ENCODE measurements at places on chromosomes 3 and 15. TPM values are rescaled to one million over a fixed set of nuclear protein-coding genes. Genes with fewer than 3 reads are reported as not detected.
A peak's percentile ranks its signal among the peaks of the same experiment; 100 is the strongest.

Gene ZNF660
- 6.2 TPM for total RNA-seq

Gene CCDC191
- 2.3 TPM for total RNA-seq

Gene GP9
- 0.40 TPM for total RNA-seq

GRCh38 chr15:85607141-85607806 lies 187.5 kb downstream of the KLHL25 start:
- no peak for DNase-seq
- peaks cover 2% of the 10 kb centered on the region for H3K36me3 ChIP-seq

GRCh38 chr3:23182996-23183513 lies 20.1 kb upstream of the UBE2E2 start:
- H3K4me1 ChIP-seq: no peaks in the 10 kb centered on the region
- H3K27me3 ChIP-seq: no peaks in the 10 kb centered on the region
- no peak for DNase-seq
- H3K27ac ChIP-seq: no peak overlapping the region
- H3K36me3 ChIP-seq: no peaks in the 10 kb centered on the region

DNA sequence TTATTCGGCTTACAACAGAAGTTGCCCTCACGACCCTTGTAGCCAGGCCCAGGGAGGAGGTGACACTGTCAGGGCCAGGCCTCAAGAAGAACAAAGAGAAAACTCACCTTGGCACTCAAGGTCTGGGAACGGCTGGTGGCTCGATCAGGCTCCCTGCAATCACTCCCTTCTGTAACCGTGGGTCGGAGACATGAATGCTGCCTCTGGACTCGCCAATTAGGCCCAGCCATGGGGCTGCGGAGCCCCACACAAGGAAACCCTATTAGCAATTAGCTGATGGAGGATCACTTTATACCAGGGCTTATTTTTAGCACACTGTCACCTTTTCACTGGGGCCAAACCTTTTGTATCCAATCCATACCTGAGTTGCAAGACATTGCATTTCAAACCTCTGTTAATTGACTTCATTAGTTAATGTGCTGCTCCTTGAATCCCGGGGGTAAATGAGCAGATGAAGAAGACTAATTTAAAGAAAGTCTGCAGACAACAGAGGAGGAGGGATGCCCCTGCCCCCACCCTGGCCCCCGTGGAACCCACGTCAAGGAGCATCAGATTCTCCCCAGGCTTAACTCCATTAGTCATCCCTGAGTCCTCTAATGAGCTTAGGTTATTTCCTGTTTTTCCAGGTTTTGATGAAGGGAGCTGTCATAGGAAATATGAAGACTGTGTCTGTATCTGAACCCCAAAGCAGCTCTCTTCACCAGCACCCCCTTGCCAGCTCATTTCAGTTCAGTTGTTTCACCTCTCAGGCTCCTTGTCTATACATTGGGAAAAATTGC lies 255.3 kb downstream of the RORA start:
- no peak overlapping the region for H3K27ac ChIP-seq
- peaks cover 3% of the 10 kb centered on the region for H3K4me1 ChIP-seq
- no peak for DNase-seq
- no peaks in the 10 kb centered on the region for H3K27me3 ChIP-seq
- no peak overlapping the region for H3K4me3 ChIP-seq

GRCh38 chr15:50415752-50416404 lies 8.3 kb upstream of the USP8 start:
- H3K36me3 ChIP-seq: no peaks in the 10 kb centered on the region
- no peak overlapping the region for H3K4me3 ChIP-seq
- no peak overlapping the region for H3K27ac ChIP-seq
- no peak for DNase-seq
- H3K4me1 ChIP-seq: no peaks in the 10 kb centered on the region
- H3K27me3 ChIP-seq: no peaks in the 10 kb centered on the region

DNA sequence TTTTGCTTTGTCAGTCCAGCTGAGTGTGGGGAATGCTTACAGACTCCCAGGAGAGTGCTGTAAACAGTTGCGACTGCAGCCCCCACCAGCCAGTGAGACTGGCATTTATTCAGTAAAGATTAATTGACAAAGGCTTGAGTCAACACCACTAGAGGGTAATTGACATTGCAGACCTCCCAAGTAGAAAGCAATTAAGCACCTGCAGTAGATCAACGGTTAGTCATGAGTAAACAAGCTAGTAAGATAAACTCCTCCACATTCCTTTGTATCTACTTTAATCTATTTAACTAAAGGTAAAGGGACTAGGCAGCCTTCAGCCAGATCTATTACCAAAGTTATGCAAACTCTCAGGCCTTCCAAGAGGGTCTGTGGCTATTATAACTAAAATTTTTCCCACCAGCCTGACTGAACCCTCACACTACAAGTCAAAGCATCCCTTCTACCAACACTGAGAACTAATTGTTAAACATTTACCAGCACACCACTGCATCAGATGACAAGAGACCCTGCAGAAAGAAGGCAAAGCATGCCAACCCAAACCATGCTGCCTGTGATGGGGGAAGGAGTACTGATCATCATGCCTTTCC lies 30.5 kb upstream of the GALNT15 start:
- H3K27me3 ChIP-seq: no peaks in the 10 kb centered on the region
- no peak overlapping the region for H3K4me3 ChIP-seq
- H3K4me1 ChIP-seq: peaks cover 18% of the 10 kb centered on the region
- no peak overlapping the region for H3K27ac ChIP-seq
- no peaks in the 10 kb centered on the region for H3K36me3 ChIP-seq

- peaks cover 33% of the 10 kb centered on the region for H3K4me1 ChIP-seq
- no peak for DNase-seq
- peaks cover 9% of the 10 kb centered on the region for H3K36me3 ChIP-seq
Measured at GRCh38 chr3:72892870-72893269, 5.0 kb downstream of the GXYLT2 start.

- peaks cover 4% of the 10 kb centered on the region for H3K27me3 ChIP-seq
- no peaks in the 10 kb centered on the region for H3K4me1 ChIP-seq
- no peaks in the 10 kb centered on the region for H3K36me3 ChIP-seq
- DNase-seq: no peak
Measured at GRCh38 chr3:53570709-53571108, 76.3 kb downstream of the CACNA1D start.

GRCh38 chr15:70704166-70704565 lies 59.2 kb downstream of the UACA start:
- no peak overlapping the region for H3K4me3 ChIP-seq
- peaks cover 6% of the 10 kb centered on the region for H3K4me1 ChIP-seq
- H3K27ac ChIP-seq: no peak overlapping the region
- no peaks in the 10 kb centered on the region for H3K27me3 ChIP-seq
- DNase-seq: no peak

DNA sequence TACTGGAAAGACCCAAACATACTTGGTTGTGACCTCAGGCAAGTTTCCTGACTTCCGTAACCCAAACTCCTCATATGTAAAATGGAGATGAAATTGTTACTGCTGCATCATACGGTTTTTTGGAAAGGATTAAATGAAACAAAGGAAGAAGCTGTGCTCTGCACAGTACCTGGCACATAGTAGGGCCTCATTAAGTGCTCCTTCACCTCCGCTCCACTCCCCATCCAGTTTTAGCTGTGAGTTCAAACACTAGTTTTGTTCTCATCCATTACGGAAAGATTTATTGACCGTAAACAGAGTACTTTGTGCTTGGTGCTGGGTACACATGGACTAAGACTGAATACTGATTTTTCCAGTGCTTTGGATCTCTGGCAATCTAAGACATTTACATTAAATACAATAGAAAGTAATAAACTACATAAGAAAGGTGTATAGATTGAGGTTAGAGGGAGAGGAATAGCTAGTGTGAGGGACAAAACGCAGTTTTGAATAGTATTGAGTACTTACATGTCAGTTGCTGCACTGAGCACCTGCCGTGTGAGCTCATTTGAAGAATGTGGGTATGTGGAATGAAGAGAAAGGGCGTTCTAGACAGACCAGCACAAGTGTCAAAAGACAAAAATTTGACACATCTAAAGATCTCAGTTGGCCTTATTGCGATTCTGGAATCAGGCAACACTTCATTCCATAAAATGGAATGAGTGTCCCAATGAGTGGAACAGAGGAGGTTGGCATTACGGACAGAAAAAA lies 594 bp upstream of the ICE2 start:
- peaks cover 9% of the 10 kb centered on the region for H3K4me1 ChIP-seq
- peak; percentile 31 for DNase-seq
- peak overlapping the region; percentile 94 for H3K27ac ChIP-seq
- no peaks in the 10 kb centered on the region for H3K27me3 ChIP-seq

- DNase-seq: peak; percentile 68
- H3K27ac ChIP-seq: no peak overlapping the region
- peaks cover 57% of the 10 kb centered on the region for H3K4me1 ChIP-seq
- no peaks in the 10 kb centered on the region for H3K36me3 ChIP-seq
- no peak overlapping the region for H3K4me3 ChIP-seq
Measured at GRCh38 chr3:49653621-49654020, 20.5 kb upstream of the APEH start.
